ENCODE measurements at places on chromosomes 3 and 15. TPM values are rescaled to one million over a fixed set of nuclear protein-coding genes. Genes with fewer than 3 reads are reported as not detected.

COLQ gene
- 2.0 TPM for total RNA-seq

CILP gene
- 0.07 TPM for total RNA-seq

HDC gene
- not detected for total RNA-seq

DNA sequence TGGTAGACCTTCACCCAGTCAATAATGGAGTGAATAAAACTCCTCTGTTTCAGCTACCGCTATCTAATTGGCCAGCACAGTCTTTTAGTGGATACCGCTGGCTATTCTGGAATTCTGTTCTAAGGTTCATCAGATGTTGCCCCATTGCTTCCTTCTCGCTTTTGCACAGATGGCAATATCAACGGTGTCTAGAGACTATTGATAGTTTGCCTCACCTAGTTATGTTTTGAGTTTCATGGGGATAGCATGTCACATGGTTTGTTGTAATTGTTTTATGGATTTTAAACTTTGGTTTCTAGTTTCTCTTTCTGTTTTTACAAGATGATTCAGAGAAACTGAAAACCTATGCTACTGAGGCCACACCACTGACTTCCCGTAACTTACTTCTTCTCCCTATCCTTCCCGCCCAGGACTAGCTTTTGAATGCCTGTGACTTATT lies 2.0 kb downstream of the XRN1 start:
- DNase-seq: no peak

VEPH1 gene
- total RNA-seq: 7.9 TPM

GRCh38 chr3:124113485-124113884 lies 121.6 kb upstream of the ROPN1 start:
- peak; percentile 59 for DNase-seq

DNA sequence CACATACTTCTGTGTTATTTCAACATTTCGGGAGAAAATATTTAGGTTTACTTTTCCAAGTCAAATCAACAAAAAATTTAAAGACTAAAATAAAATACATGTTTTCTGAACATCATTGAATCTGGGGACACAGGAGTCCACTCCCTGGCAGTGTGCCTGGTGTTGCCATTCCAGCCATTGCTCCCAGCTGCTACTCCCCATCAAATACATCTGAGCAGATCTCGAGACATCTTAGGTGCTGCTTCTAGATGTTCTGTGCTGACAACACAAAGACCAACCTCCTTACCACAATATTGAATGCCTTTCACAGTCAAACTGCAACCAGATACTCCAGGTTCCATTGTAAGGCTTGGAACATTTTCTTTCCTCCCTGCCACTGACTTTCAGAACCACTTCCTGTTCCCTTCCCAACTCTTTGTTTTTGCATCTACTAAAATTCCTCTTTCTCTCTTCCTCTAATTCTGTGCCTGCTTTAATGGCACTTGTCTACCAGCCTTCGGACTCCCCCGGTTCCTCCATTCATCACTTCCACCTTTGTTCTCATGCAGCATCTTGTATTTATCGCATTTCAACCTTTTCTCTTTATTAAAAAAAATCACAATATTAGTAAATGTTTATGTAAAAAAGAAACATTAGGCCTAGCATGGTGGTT lies 81.1 kb upstream of the SLC4A7 start:
- DNase-seq: no peak

SHF gene
- 26.8 TPM for total RNA-seq

DNA sequence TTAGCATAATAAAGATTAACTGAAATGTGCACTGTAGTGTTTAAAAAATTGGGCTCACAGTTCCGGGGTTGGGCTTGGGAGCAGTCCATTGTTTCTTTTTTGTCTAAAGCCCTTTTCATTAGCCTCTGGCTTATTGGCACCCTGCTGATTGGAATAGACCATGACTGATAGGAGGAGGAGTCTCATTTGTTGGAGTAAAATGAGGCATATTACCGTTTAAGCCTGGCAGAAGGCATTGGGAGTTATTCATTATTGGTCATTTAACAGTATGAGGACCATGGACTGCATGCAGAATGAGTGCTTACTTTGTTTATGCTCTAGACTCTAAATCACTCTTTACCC lies 139.0 kb upstream of the CGNL1 start:
- no peak for DNase-seq

GPR160 gene
- 8.6 TPM for total RNA-seq

DNA sequence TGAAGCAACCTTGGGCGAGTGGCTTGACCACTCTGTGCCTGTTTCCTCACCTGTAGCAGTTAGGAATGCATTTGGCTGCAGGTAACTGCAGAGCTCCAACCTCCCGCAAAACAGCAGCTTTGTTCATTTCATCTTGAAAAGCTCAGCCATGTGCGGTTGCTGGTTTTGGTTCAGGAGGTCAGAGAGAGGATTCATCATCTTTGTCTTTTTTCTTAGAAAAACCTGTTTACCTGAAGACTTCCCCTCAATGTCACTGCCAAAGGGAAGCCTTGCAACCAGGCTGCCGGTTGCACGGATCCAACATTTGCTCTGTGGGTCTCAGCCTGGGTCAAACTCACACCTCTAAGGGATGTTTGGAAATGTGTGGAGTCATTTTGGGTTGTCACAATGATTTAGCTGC lies 16.4 kb upstream of the FURIN start:
- DNase-seq: no peak
